Lung (tissue), 17 donors: ENCODE measurements at places on chromosomes 5 and 9.

DNA sequence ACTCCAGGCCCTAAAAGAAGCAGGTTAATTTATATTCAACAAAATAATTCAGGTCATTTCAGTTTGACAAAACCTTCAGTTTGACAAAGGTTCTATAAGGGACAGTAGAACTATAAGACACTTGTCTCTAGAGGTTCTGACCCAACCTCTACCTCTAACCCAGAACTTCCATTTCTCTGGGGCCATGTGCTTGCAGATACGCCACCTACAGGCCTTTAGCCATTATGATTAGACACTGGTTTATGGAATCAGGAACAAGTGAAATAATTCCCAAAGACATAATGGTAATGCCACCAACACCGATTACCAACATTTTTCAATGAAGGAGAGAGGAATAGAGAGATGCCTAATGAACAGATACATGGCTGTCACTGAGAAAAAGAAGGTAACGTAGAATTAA, 733.9 kb downstream of the PRELID2 start:
- H3K36me3 ChIP-seq, result no peaks in the 10 kb centered on the region
- H3K4me1 ChIP-seq, result no peaks in the 10 kb centered on the region
- H3K27me3 ChIP-seq, result no peaks in the 10 kb centered on the region
- no peak overlapping the region for H3K4me3 ChIP-seq

DNA sequence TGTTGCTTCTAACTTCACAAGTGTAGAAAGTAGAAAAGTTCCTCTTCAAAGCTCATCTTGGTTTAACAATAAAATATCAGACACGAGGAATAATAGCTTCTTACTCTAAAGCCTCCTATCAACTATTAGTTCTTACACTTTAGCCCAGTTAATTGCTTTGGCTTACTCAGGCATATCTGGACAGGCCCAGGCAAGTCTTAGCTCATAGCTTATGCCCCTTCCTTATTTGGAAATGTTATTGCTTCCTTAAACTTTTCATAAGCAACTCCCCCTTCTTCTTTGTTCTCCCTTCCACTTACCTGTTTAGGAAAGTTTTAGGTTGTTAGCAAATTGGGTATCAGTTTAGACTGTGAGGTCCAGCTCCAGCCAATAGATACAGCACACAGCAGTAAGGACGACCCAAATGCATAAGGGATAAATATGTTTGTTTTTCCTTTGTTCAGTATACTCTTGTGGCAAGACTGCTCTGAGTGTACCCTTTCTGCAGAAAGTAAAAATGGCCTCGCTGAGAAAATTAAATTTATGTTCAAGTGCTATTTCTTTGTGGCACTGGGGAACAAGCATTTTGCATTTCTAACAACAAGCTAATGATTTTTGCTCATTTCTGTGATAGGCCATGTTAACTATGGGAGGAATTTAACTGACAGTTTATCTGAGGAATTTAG, 162.1 kb downstream of the SMC2 start:
- no peak for DNase-seq
- H3K27ac ChIP-seq, result no peak overlapping the region
- no peaks in the 10 kb centered on the region for H3K36me3 ChIP-seq
- no peaks in the 10 kb centered on the region for H3K27me3 ChIP-seq
- H3K4me1 ChIP-seq, result no peaks in the 10 kb centered on the region

- no peak overlapping the region for H3K27ac ChIP-seq
- no peak for DNase-seq
- H3K36me3 ChIP-seq, result no peaks in the 10 kb centered on the region
- peaks cover 6% of the 10 kb centered on the region for H3K4me1 ChIP-seq
- no peak overlapping the region for H3K4me3 ChIP-seq
- H3K27me3 ChIP-seq, result no peaks in the 10 kb centered on the region
Measured at GRCh38 chr9:108113596-108113995, 624.0 kb upstream of the KLF4 start.

- H3K4me1 ChIP-seq, result no peaks in the 10 kb centered on the region
- H3K27me3 ChIP-seq, result no peaks in the 10 kb centered on the region
- no peak overlapping the region for H3K4me3 ChIP-seq
- DNase-seq, result no peak
- H3K27ac ChIP-seq, result no peak overlapping the region
Measured at GRCh38 chr5:16482891-16483290, 17.3 kb upstream of the ZNF622 start.

DNA sequence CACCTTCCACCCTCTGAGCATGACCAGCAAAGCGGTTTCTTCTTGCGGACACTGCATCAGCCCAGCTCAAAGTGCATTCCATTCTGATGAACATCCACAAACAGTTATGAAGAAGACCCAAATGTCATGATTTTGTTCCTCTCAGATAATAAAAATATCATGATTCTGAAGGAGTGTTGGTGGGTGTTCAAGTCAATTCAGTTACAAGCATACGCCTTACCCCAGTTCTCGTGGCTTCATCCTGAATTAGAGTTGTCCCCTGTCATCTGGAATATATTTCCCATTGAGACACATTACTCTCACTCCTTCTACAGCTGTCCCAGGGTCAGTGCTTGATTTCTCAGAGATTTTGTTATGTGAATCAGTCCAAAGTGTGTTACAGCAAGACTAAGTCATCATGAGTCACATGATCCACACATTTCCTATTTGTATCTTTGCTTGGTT, 325.4 kb downstream of the RFX3 start:
- no peaks in the 10 kb centered on the region for H3K4me1 ChIP-seq
- no peaks in the 10 kb centered on the region for H3K27me3 ChIP-seq
- no peak overlapping the region for H3K4me3 ChIP-seq
- no peak overlapping the region for H3K27ac ChIP-seq
